ENCODE measurements at places on chromosomes 4 and X.

DNA sequence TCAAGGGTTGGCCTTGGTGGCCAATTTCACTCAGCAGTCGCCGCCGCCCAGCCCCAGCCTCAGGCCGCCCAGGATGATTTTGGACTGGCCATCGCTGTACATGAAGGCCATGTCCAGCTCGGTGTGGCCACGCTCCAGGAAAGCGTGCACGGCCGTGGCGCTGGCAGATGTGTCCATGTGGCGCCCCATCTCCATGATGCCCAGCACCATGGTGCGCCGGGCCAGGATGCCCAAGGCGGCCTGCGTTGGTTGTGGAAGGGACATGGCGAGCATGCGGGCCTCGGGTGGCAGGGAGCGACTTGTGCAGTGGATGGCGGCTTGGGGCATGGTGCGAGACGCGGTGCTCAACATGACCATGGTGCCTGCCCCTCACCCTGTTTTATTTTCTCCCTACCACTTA is 55.4 kb downstream of the ZCCHC12 start:
- no peak for DNase-seq

- no peak for DNase-seq
Observed at GRCh38 chr4:106329041-106329618, 12.8 kb downstream of the AIMP1 start.

DNA sequence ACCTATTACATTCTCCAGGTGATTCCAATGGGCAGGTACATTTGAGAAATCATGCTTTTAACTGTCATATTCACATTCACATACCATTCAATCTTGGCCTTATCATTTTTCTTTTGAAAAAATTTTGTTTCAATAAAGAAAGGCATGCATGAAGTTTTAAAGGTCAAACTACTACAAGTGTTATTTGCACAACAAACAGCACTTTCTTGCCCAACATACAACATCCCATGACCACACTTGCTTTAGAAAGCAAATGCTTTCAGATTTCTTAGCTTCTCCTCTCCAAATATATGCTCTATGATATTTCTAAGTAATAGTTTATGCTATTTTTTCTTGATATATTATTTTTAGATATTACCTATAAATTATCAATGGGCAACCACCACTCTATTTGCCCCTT is 58.2 kb downstream of the NLGN4X start:
- no peak for DNase-seq

GRCh38 chr4:121148000-121148399 is 16.1 kb downstream of the TNIP3 start:
- no peak for DNase-seq

- no peak for DNase-seq
Observed at GRCh38 chrX:112841820-112842157, 1.2 kb upstream of the AMOT start.
